ENCODE measurements at places on chromosomes 13 and 19.

- DNase-seq: no peak
These were observed 103.9 kb downstream of the WDFY2 start for GRCh38 chr13:51687947-51688714.

DNA sequence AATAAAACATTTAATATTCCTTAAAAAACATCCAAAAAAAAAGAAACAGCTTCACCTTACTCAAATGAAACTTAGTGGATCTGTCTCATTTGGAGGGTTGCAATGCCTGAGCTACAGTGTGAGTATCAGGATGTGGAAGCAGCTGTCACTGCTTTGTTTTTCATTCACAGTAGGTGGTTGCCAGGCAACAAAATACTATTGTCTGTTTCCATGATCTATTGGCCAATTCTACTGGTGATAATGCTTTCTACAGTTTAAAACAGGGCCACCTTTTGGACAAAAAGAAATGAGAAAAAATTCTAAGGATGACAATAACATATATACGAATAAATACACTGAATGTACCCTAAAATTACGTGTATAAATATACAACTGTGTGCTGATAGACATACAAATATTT lies 3.0 kb downstream of the ENOX1 start:
- peak; percentile 75 for DNase-seq

GRCh38 chr19:43548706-43549105 lies 15.7 kb downstream of the ZNF575 start:
- DNase-seq: no peak

GRCh38 chr13:75013818-75014217 lies 468.2 kb downstream of the TBC1D4 start:
- DNase-seq: no peak

GRCh38 chr13:31209841-31210210 lies 10.1 kb downstream of the B3GLCT start:
- no peak for DNase-seq
